ENCODE measurements at places on chromosomes 1 and 21. TPM values are rescaled to one million over a fixed set of nuclear protein-coding genes. Genes with fewer than 3 reads are reported as not detected.

GBP4 gene
- 1.6 TPM for total RNA-seq

AMY1C gene
- not detected for total RNA-seq

DNA sequence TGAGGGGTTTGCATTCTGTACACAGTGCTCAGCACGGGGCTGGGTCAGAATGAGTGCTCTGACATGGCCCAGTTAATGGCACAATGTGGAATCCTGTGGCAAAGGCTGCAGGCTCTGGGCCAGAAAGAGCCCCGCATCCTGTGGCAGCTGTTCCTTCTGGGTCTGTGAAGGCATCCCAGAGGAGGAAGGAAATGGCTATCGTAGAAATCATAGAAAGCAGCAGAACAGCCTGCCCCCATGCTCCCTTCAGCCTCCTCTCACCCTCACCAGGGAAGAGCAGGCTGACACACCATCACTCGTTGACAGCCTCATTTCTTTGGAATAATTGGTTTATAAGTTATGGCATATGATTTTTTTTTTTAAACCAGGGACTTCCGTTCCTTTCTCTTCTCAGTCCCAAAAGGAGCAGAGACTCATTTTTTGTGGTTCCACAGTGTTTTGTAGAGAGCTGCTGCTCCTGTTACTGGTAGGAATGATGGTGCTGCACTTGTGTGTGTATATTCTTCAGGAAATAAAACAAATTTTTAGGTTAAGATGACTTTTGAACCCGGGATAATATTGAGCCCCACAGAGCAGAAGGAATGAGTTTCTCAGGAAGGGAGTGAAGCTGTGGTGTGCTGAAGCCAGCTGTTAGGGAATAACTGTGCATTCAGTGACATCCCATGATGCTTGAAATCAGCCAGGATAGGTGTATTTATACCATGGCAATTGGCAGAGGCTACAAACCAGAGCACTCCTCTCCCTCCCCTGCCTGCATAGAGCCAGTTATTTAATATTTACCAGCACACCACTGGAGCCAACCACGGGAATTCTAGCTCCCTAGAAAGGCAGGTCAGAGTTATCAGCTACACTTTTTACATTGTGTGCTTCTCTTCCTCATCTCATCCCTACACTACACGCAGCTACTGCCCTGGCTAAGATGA, 32.0 kb downstream of the PLXNA2 start:
- H3K4me3 ChIP-seq = no peak overlapping the region
- no peak for DNase-seq
- no peak overlapping the region for H3K27ac ChIP-seq

DNA sequence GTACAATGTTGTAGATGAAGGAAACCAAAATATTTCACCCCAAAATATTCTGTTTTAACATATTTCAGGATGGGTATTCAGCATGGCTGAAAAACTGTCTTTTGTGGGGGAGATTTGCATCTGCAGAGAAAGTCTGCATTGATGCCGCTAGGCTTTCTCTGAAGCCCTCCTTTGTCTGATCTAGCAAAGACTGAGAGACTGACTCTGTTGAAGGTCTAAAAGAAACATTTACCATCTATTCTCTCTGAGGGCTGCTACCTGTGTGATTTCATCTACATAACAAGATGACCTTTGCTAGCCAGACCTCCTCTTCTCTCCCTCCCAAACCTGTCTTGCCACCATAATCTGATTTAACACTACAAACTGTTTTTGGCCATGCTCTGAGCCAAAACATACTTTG, 12.4 kb upstream of the MT1HL1 start:
- DNase-seq = no peak
- no peak overlapping the region for H3K4me3 ChIP-seq
- H3K27ac ChIP-seq = no peak overlapping the region
- H3K36me3 ChIP-seq = no peaks in the 10 kb centered on the region

GRCh38 chr1:66996018-66996682, 57.8 kb downstream of the SLC35D1 start:
- peaks cover 14% of the 10 kb centered on the region for H3K4me1 ChIP-seq
- no peaks in the 10 kb centered on the region for H3K27me3 ChIP-seq
- no peak overlapping the region for H3K27ac ChIP-seq
- H3K36me3 ChIP-seq = peaks cover 20% of the 10 kb centered on the region

- H3K27me3 ChIP-seq = peaks cover 14% of the 10 kb centered on the region
- no peak for DNase-seq
- no peak overlapping the region for H3K4me3 ChIP-seq
- no peak overlapping the region for H3K27ac ChIP-seq
- H3K36me3 ChIP-seq = no peaks in the 10 kb centered on the region
- no peaks in the 10 kb centered on the region for H3K4me1 ChIP-seq
Observed at GRCh38 chr1:14593302-14593701, 5.2 kb upstream of the KAZN start.

GRCh38 chr1:19067182-19067911, 110.9 kb upstream of the IFFO2 start:
- H3K27ac ChIP-seq = no peak overlapping the region
- H3K4me1 ChIP-seq = peaks cover under 1% of the 10 kb centered on the region
- H3K4me3 ChIP-seq = no peak overlapping the region
- DNase-seq = no peak
- no peaks in the 10 kb centered on the region for H3K36me3 ChIP-seq

- no peaks in the 10 kb centered on the region for H3K36me3 ChIP-seq
- no peaks in the 10 kb centered on the region for H3K27me3 ChIP-seq
- no peaks in the 10 kb centered on the region for H3K4me1 ChIP-seq
- H3K27ac ChIP-seq = no peak overlapping the region
- H3K4me3 ChIP-seq = no peak overlapping the region
Observed at GRCh38 chr1:4367230-4367777, 287.1 kb upstream of the AJAP1 start.

IL20 gene
- total RNA-seq = not detected

GPR161 gene
- total RNA-seq = 0.75 TPM

DNA sequence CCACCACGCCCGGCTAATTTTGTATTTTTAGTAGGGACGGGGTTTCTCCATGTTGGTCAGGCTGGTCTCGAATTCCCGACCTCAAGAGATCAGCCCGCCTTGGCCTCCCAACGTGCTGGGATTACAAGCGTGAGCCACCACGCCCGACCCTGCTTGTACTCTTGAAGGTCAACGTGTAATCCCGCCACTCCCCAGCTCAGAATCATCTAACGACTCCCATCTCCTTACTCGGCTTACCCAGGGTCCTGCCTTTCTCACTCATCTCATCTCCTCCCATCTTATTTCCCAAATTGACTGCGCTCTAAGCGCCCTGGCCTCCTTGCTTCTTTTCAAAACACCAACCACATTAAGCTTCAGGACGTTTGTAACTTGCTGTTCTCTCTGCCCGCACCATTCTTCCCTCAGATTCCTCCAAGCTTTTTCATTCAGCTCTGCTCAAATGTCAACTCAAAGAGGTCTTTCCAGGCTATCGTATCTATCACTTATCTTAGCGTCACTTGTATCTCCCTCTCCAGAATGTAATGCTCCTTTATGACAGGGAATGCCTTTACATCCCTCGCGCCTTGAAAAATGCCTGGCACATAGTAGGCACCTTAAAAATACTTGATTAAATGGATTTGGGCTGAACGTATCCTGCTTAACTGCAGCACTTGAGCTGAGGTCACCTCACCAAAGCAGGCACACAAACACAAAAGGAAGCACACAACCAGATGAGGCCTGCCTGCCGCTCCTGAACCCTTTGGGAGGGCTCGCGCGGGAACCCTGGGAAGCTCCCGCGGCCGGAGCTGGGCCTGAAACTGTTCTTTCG, 1.4 kb upstream of the USP1 start:
- H3K27ac ChIP-seq = peak overlapping the region; percentile 99
- H3K4me1 ChIP-seq = peaks cover 30% of the 10 kb centered on the region
- peak overlapping the region; percentile 94 for H3K4me3 ChIP-seq
- H3K36me3 ChIP-seq = no peaks in the 10 kb centered on the region
- no peaks in the 10 kb centered on the region for H3K27me3 ChIP-seq
